ENCODE measurements at places on chromosomes 1 and 21. TPM values are rescaled to one million over a fixed set of nuclear protein-coding genes. Genes with fewer than 3 reads are reported as not detected.

Gene OPTC
- not detected for total RNA-seq

Gene UBASH3A
- total RNA-seq = 79.3 TPM

Gene PINK1
- total RNA-seq = 19.5 TPM

Gene SH2D5
- 0.38 TPM for total RNA-seq

Gene LRRC71
- total RNA-seq = not detected

Gene SLC6A9
- 0.84 TPM for total RNA-seq

Gene WNT3A
- not detected for total RNA-seq

Gene LCA5L
- not detected for total RNA-seq

Gene DIO1
- not detected for total RNA-seq

Gene CRABP2
- 0.61 TPM for total RNA-seq

Gene AMY1A
- not detected for total RNA-seq

Gene OR10Z1
- not detected for total RNA-seq

Gene ZNF593
- total RNA-seq = 10.7 TPM

Gene UCHL5
- total RNA-seq = 34.6 TPM

Gene RSRP1
- 494 TPM for total RNA-seq

Gene FCMR
- total RNA-seq = 554 TPM

Gene AGMAT
- 3.6 TPM for total RNA-seq

Measured in CD4-positive, alpha-beta memory T cell (primary cell).